Neural progenitor cell (in vitro differentiated cells): ENCODE measurements at places on chromosomes 2 and 18.

GRCh38 chr18:35029770-35030169, 11.4 kb upstream of the MAPRE2 start:
- DNase-seq: no peak

DNA sequence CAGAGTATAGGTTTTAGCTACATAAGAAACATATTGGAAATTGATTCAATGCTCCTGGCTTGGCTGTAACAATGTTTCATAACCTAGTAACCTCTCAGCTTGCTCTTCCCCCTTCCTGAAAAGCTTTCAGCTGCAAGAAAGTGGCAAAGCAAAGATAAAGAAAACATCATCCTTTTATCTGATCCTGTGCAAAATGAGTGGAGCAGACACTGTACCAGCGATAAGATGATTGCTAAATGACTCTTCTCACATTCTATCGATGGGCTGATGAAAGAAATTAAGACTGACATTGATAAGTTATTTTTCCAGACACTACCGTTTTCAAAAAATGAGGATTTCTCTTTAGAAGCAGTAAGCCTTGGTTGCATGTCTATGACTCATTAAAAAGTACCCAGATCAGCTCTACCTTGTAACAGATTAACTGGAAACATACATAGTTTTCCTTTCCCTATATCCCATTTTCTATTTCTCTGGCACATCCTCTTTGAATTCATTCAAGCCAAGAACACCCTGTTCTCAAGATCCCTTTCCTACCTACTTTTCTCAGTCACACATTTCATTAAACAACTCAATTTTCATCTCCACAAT, 87.1 kb upstream of the LYPD1 start:
- DNase-seq: no peak

GRCh38 chr2:30038419-30038818, 108.4 kb upstream of the YPEL5 start:
- DNase-seq: no peak

- peak; percentile 48 for DNase-seq
Measured at GRCh38 chr2:69518841-69519240, 81.6 kb upstream of the NFU1 start.
